ENCODE measurements at places on chromosomes 4 and X.

GRCh38 chrX:94831364-94831763 lies 1157.4 kb downstream of the FAM133A start:
- DNase-seq, result no peak

GRCh38 chr4:85478576-85478975 lies 3.6 kb downstream of the ARHGAP24 start:
- DNase-seq, result no peak

DNA sequence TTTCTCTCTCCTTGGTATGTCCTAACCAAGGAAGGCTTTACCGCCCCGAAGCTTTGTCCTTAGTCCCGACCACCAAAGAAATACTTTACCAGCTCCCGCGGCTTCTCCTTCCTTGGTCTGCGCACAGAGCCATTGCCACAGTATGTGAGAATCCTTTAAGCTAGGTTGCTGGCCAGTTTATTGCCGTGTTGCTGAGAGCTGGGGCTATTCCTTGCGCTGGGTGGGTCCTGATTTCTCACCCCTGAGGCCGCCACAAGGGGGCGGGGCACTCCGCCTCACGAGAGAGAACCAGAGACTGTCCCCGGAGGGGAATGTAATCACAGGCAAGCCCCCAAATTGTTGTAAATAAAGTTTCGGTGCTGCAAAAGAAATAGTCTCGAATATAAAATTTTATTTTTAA lies 331.0 kb upstream of the PCDH10 start:
- no peak for DNase-seq

DNA sequence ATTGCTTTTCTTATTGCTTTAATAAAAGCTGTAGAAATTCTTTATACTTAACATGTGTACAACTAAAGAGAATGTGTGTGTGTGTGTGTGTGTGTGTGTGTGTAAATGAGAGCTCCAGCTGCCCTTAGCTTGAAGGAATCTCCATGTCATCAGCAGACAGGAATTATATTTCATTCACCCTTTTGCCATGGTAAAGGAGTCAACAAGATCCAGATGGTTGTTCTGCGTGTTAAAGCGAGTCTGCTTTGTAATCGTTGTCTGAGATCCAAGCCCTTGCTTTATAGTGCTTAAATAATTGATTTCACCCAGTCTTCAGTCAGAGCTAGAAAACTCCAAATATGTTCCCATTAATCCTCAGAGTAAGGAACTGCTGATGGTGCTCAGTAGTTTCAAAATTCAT lies 285.5 kb downstream of the PDGFC start:
- no peak for DNase-seq

DNA sequence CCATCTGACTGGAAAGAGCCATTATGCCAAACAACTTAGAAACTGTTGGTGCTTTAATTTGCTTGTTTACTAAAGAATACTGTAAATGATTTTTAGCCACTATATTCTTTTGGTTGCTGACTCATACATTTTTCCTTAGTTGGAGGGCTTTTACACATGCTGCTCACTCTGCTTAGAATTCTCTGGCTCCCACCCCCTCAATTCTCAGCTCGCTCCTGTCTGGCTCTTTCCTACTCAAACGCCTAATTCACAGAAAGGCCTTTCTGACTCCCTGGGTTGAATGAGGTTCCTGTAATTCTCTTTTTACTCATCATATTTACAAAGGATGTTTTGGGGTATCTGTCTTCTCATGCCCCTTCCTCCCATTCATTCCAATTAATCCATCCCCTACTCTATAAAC lies 26.1 kb upstream of the PARM1 start:
- no peak for DNase-seq

DNA sequence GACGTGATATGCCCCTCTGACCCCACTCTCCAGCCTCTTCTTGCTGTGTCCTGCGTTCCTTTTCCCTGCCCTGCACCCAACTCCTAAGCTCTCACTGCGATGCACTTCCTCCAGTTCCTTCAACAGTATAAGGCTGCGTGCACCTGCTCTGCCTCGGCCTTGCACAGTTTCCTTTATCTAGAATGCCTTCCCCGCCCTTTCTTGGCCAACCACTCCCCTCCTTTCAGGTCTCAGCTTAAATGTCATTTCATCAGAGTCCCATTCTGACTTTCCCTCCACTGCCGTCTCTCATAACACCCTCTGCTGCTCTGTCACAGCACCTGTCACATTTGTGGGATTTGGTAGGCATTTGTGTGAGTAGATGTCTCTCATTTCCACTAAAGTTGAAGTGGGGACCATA lies 58.4 kb upstream of the NEIL3 start:
- DNase-seq, result no peak

GRCh38 chr4:136540747-136541146 lies 991.5 kb downstream of the PCDH18 start:
- DNase-seq, result no peak

DNA sequence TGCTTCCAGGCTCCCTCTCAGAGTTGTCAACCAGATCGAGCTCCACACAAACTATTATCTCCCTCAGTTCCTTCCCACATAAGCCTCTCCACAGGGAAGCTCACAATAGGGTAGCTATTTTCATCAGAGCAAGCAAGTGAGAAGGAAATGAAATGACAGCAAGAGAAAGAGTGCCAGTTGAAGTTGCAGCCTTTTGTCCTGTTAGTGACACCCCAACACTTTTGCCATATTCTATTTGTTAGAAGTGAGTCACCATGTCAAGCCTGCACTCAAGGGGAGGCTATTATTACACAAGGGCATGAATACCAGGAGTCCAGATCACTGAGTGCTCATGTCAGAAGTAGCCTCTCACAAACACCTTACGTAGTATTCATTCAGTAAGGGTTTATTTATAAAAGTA lies 266.3 kb upstream of the NOCT start:
- DNase-seq, result no peak

DNA sequence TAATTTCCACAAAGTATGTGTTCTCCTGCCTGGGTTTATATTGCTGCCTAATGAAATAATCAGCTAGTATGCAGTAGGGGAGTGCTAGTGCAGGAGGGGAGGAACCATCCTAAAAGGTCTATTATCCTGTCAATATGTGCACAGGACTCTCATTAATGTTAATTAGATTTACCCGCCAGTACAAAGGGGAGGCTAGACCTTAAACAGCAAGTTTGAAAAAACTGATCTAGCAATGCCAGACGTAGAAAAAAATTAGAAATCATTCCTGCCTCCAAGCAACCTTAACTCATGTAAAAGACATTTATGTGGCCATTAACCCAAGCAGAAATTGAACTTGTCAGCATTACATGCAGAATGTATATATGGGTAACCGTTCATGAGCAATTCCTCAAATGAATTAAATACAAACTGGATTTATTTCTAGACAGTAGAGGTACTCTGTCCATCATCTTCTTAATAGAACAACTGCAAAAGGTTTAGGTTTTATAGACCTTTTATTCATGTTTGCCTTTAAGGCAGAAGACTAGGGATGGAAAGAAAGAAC lies 294.3 kb upstream of the TENM3 start:
- DNase-seq, result no peak

GRCh38 chrX:22165732-22166457 lies 106.8 kb upstream of the CBLL2 start:
- DNase-seq, result no peak

GRCh38 chr4:113969709-113970334 lies 9.6 kb downstream of the ARSJ start:
- no peak for DNase-seq

DNA sequence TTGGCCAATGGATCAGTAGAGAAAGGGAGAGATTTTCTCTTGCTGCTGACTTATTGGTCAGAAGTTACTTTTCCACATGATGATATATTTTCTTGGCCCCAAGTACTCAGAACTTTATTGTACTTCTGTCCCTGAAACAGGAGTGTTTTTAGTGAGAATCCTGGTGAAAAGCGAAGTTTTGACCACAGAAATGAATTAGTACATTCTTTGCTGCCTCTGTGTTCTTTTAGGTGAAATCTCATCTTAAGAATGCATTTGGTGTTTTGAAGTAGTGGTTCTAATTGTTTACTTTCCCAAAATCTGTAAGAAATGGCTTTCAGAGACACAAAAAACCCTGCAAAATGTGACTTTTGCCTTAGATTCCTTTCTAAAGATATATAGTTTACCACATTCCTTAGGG lies 240.4 kb downstream of the FRMPD4 start:
- no peak for DNase-seq

GRCh38 chr4:141229408-141230101 lies 8.9 kb downstream of the ZNF330 start:
- no peak for DNase-seq

DNA sequence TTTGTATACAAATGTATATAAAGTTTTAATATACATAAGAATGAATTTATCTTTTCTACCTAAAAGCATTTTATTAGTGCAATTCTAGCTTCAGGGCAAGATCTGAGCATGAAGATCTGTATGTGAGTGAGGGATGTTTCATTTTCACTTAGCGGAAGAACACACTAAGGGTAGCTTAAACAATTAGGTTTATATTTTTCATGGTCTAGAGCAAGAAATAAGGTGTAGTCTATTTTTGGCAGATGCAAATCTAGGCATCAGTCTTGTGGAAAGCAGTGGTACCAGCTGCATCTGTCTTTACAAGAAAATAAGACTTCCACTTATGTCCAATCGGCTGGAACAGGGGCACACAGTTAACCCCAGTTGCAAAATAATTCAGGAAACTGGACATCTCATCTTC lies 433.3 kb downstream of the ADAM29 start:
- DNase-seq, result no peak

DNA sequence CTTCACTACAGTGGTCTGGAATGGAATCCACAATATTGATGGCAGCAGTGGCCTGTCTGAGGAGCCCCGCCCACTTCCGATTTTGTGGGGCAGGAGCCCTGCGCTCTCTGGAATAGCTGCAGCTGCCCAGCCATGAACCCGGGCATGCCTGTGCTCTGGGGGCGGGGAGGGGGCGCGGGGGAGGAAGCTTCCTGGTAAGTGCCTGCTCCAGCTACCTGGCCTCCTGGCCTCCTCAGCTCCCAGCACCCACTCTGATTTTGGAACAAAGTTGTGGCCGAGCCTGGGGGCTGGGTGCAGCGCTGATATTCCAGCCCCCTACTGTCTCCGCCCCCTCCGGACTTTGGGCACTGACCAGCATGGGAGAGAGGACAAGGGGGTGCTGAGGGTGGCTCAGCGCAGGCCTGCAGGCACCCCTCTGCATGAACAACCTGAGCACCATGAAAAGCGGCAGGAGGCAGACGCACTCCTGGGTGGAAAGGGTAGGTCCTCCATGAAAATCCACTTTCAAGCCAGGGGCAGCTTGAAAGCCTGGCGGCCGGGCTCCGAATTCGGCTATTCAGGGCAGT lies 972.7 kb upstream of the AGA start:
- DNase-seq, result no peak

DNA sequence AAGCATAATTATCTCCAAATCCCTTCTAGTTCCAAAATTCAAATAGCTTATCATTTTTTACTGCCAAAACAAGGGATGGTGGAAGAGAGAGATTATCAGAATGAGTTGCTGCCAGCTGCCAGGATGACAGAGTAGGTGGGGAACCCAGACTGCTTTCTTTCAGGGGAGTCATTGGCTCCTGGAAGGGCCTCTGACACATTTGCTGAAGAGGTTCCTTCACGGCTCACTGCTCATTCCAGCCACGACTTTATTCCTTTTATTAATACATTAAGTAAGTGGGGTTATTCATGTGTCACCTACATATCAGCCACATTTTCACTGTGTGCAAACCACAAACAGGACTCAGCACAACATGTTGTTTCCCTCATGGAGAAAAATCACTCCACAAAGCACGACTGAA lies 12.7 kb upstream of the SMIM43 start:
- no peak for DNase-seq

DNA sequence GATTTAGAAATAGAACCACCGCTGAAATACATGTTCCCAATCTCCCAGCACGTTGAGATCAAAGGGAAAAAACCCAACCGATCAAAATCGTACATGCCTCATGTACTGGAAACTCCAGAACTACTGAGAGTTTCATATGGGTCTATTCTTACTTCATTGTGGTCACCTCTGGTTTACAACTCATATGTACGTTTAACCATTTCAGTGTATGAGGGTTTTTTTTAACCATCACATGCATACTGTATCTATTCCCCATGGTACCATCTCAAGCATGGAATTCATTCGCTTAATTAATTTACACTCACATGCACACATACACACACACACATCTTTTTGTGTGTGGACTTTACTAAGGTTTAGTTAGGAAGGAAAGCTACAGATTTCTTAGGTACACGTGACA lies 46.0 kb upstream of the CLNK start:
- DNase-seq, result no peak

- DNase-seq, result no peak
Observed at GRCh38 chr4:79250887-79251286, 75.0 kb downstream of the NAA11 start.

DNA sequence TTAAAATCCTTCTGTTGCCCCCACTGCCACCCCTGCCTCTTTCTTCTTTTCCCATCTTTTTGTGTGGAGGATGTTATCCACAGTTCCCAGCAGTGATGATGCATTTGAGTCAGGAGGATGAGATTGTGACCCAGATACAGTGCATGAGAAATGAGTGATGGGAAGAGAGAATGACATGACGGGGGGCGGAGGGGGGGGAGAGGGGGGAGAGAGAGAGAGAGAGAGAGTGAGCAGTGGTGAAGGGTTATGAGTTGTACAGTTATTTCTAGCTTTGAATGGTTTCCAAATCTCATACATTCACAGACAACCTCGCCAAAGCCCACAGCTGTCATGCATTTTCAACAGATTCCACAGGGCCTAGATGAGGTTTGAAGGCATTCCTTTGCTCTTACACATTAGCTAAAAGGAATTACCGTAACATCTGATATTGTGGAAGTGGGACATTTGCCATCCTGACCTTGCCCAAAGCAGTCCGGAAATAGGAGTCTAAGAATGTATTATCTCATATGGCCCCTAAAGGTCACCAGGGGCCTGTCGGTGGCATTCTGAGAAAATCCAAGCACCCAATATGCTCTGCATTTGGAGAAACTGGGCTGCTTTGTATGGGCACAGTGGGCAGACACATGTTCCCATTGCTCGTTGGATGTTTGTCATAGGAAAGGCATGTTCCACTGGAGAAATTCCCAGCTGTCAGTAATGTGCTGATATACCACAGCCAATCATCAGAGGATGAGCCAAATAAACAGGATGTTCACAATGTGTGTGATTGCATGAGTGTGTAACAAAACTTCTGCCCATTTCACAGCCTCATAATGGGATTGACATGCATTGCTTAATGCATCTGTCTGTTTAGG lies 435.8 kb downstream of the SPRY1 start:
- no peak for DNase-seq

GRCh38 chr4:184344899-184345572 lies 127.4 kb upstream of the ENPP6 start:
- no peak for DNase-seq

DNA sequence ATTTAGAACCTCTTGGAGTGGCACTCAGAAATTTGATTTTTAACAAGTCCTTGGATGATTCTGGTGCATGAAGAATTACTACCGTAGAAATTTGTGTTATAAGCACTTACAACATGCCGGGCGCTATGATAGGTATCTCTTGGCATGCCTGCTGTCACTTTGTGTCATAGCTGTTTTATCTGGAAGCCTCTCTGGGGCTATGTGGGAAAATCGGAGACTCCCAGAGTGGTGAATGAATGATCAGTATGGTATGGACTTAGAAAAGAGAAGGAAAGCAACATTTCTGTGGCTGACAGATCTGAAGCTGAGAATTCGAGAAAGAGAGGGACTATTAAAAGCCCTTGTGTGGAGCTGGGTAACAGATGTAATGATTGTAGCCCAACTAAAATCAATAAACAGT lies 177.4 kb upstream of the MAMLD1 start:
- DNase-seq, result no peak

GRCh38 chrX:4570151-4570550 lies 856.7 kb upstream of the PRKX start:
- DNase-seq, result no peak
